PC-3 (cell line): ENCODE measurements at places on chromosomes 12 and 14. TPM values are rescaled to one million over a fixed set of nuclear protein-coding genes. Genes with fewer than 3 reads are reported as not detected.

GRCh38 chr14:71225113-71225512 is 317.9 kb downstream of the PCNX1 start:
- no peak for DNase-seq

DNA sequence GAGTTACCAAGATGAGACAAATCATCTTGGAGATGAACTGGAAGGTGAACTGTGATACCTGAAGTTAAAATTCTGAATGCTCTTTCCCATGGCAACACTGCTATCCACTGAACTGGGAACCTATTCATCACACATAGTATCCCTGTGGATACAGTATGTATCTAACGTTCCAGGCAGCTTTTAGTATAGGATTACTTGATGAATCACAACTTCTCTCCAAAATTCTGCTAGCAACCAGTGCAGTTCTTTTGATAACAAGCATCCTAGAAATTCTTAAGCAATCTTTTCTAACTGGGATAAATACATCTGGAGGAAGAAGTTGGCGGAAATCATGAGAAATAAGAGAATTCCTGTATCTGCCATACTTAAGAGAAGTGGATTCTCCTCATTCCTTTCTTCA is 66.4 kb downstream of the PAWR start:
- DNase-seq, result no peak

GRCh38 chr14:104799244-104800014 is 1.5 kb upstream of the ZBTB42 start:
- DNase-seq, result peak; percentile 2

GRCh38 chr14:74663884-74664283 is 49.0 kb downstream of the AREL1 start:
- no peak for DNase-seq

The KCNMB4 gene
- 2.6 and 3.0 TPM in 2 replicates for total RNA-seq

The KRT73 gene
- total RNA-seq, result not detected in 2 replicates

The LMNTD1 gene
- not detected in 2 replicates for total RNA-seq

The LDHB gene
- total RNA-seq, result 432 and 548 TPM in 2 replicates
